ENCODE measurements at places on chromosomes 1 and 21.

DNA sequence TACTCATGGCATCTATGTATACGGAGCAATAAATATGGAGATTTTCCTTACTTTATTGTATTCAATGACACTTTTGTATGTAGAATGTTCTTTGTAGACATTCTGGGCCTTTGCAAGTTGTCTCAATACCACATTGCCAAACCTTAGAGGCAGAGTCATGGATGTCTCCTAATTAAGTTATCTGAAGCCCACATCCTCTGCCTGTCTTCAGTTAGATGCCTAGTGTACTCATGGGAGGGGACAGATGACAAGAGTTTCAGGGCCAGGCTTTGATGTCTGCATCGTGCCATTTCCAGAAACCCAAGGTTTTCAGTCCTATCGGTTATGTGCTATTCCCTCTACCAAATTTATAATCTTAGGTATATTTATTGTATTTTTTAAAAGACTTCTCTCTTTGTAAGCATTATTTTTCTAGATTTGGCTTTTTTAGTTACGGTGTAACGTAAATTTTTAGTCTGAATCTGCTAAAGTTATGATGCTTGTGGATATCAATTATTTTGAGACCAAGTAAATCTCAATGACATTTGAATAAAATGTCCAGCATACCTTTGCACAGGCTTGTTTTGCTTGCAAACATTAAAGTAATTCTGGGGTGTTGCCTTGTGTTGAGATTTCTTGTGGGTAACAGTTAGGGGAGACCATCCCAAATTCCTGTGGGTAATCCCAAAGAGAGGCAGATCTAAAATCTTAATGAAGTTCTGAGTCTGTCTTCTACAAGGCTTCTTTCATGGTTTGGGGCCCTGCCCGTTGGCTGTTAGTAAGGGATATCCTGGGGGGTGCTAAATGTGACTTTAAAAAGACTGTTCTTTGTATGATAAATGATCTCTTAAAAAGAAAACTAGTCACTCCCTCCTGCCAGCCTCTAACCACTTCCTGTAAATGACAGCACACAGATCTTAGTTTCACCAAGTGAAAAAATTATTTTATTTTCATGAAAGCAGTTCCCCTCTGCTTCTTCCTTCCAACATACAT lies 8.0 kb upstream of the MACF1 start:
- DNase-seq: no peak

GRCh38 chr1:195768377-195768776 lies 839.9 kb downstream of the KCNT2 start:
- DNase-seq: no peak

DNA sequence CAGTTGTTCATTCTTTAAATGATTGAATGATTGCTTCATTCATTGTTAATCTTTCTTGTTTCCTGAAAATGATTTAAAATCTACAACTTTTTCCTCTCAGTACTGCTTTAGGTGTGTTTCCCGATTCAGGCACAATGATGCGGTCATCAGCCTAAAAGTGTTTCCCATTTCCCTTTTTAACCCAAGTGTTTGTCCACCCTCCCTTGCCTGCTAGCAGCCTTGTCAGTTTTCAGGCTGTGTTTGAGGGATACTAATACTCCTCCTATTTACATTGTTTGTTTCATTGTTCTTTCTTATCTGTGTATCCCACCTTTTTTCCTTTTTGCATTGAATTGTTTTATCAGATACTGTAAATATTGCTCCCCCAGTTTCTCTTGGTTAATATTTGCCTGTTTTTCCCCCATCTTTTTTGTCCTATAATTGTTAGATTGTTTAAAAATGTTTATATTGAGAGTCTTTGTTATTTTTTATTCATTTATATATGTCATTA lies 131.1 kb downstream of the KIAA0319L start:
- no peak for DNase-seq

DNA sequence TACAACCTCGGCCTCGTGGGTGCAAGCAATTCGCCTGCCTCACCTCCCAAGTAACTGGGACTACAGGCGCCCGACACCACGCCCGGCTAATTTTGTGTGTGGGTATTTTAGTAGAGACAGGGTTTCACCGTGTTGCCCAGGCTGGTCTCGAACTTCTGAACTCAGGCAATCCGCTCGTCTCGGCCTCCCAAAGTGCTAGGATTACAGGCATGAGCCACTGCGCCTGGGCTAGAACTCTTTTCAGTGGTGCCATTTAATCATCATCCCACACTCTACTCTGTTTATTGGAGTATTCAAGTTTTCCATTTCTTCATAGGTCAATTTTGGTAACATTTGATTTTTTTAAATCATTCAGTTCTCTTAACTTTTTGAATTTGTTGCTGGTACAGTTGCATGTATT lies 101.3 kb downstream of the DHRS3 start:
- DNase-seq: no peak

GRCh38 chr1:57520743-57521515 lies 97.1 kb upstream of the DAB1 start:
- DNase-seq: no peak

DNA sequence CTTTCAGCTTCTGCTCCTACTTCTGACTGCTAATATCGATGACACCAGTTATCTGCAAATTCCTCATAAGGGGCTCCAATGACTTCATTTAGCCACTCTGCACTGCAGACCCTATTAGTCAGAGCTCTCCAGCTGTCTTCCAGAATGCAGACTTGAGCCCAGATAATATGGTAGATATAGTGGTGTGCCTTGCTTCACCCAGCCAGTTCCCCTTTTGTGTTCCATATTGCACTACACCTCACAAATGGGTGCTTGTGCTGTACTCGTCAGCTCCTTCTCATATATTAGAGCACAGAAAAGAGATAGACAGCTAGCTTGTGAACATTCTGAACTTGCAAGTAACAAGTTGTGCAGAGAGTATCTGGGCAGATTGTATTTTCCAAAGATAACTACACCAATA lies 23.7 kb upstream of the COG2 start:
- DNase-seq: no peak

- no peak for DNase-seq
Measured at GRCh38 chr1:178659789-178660208, 65.2 kb upstream of the RALGPS2 start.

DNA sequence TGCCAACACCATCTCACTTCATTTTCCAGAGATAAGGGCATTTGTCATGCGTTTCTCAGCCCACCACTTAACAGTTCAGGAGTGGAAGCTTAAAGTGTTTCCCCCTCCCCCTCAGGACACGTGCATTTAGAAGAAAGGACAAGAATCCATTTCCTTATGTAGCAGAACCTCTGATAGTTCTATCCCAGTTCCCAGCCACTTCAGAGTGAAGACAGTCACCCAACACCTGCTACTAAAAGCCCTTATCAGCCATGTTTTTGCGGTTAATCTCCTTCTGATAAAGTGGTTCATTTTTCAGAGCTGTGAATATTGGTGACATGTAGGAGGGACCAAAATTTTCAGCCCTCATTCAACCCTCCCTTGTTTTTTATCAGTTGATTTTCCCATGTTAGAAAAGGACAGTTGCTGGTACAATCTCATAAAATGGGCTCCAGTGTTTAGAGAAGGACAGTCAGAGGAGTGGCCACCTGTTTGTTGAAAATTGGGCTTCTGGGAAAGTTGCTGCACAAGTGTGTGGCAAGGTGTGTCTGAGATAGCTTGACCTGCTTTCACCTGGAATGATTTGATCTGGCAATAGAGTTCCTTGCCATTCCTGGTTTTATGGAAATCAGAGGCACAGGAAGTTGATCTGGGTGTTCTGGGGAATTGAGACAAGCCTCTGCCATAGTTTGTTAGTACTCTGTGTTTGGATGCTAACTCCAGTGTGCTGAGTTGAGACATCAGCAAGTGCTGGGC lies 114.0 kb downstream of the PPP1R12B start:
- DNase-seq: no peak

DNA sequence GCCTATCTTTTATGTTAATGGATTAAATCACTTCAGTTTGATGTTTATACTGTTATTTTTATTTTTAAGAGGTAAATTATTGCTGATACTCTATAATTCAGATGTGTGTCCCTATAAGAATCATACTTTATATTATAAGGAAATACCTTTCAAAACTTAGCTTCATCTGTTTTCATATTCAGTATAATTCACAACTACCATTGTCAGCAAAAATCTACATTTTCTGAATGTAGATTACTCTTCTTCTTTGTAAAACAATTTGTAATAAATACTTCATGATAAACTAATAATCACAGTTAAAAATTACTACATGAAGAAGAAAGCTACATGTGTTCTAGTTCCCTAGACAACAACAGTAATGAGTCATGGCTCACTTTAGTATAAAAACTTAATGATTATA lies 115.4 kb upstream of the SERTAD4 start:
- DNase-seq: no peak

DNA sequence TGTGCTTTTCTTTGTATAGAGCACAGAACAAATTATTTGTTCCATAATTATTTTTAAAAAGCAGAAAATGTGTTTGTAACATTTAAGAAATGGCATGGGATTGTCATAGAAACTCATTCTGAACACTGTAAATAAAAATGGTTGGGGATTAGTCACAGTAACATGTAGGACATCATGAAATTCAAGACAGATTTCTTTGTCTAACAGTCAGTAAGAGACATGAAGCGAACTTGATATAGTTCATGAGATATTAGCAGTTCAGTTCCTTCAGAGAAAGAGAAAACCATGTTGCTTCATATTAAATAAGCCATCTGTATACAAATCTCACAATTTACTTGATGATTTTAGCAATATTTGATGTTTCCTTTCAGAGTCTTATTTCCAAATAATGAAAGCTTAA lies 19.7 kb downstream of the NFIA start:
- no peak for DNase-seq

GRCh38 chr1:224528900-224529299 lies 87.2 kb upstream of the CNIH3 start:
- no peak for DNase-seq

DNA sequence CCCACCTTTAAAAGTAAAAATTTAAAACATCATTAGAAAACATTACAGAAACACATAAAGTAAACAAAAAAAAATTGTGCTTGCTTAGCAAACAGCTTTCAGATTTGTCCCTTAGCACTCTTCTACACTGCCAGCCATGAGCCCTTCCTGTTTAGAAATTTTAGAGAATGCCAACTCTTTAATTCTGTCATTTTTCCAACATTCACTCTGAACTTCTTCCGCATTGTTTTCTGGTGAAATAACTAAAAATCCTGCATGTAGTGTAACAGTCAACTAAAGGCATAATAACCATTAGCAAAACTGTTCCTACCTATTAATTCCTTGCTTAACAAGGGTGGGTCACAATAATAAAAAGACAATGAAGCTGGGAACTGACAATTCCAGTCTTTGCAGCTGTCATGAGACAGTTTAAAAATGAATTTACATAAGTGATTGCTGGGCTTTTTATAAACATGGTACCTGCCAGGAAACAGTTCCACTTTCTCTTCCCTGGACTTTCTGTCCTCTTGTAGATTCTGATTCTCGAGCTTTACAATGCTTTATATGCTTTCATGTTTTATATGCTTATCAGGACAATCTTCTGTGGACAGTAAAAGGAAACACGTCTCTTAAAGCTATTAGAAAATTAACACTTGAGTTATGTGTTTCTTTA lies 19.0 kb downstream of the GNG12 start:
- no peak for DNase-seq

GRCh38 chr1:1291023-1291528 lies 10.8 kb downstream of the SCNN1D start:
- DNase-seq: no peak

- DNase-seq: no peak
Measured at GRCh38 chr1:226526801-226527595, 21.6 kb upstream of the STUM start.

DNA sequence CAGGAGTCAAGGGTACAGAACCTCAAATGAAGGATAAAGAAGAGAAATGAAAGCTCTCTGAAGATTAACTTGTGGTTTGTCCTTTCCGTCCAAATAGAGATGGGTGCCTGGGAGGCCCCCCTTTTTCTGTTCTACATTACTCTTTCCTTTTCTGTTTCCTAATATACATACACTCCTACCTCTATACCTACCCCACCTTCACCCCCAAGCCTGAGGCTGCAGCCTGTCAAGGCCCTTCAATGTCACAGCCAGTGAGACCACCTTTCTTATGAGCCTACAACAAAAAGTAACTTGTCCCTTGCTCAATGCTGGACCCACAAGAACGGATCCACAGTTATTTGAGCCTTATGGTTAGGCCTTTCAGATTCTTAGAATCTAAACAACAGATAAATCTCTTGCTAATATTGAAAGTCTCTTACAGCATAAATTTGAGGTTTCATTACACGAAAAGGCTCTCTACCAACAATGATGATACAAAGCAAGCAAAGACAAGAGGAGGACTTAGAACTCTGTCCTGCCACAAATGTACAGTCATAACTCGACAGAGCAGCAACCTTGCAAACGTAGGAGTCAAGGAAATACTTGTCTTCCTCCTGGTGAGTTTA lies 4.1 kb upstream of the TRAF3IP3 start:
- DNase-seq: no peak

DNA sequence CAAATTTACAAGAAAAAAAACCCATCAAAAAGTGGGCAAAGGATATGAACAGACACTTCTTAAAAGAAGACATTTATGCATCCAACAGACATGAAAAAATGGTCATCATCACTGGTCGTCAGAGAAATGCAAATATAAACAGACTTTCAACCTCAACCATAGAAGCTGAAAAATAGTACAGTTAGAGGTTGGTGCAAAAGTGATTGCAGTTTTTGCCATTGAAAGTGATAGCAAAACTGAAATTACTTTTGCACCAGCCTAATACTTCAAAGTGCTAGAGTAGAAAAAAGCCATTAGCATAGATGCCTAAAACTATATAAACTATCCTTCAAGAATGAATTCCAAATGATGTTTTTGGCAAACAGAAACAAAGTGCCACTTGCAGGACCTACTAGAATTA lies 365.8 kb upstream of the DPYD start:
- no peak for DNase-seq

DNA sequence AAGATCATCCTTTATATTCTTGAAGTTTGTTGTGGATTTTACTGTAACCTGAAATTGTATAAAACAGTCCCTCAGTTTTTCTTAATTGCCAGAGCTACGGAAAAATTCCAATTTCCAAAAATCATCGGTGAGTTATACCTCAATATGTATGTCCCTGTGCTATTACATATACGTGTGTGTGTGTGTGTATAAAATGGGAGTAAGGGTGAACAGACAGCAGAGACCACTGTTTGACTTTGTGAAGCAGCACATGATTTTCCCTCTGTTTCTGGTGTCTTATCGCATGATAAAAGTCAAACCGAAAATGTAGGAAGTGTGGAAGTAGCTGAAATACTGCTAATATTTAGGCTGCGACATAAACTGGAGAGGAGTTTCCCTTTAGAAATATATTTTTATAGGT lies 1.2 kb downstream of the OR2T1 start:
- DNase-seq: peak; percentile 37

DNA sequence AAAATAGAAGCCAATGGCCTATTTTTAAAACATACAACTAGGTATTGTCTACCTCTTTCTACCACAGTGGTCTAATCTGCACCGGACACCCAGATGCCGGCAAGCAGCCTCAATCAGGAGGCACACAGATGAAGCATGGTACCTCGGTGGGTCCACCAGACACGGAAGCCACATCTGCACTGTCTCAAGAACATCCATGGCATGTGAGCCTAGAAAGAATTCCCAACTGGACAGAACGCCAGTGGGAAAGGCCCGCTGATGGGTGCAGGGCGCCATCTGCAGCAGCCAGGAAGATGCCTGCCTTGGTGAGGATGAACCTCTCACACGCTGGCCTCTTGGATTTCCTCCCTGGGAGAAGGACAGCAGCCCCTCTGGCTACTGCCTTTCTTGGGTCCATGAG lies 79.5 kb downstream of the MRPL37 start:
- DNase-seq: no peak

- no peak for DNase-seq
Measured at GRCh38 chr1:48944811-48945210, 168.1 kb upstream of the BEND5 start.

GRCh38 chr1:62870148-62870547 lies 86.2 kb downstream of the ATG4C start:
- no peak for DNase-seq

Data from GOT3 (cell line).